Right ventricle myocardium inferior (tissue), 1 donor: ENCODE measurements at places on chromosomes 12 and 14. TPM values are rescaled to one million over a fixed set of nuclear protein-coding genes. Genes with fewer than 3 reads are reported as not detected.

The LRRC43 gene
- 0.70 TPM for total RNA-seq

The CAMKK2 gene
- total RNA-seq: 15.2 TPM

The SYT1 gene
- 0.24 TPM for total RNA-seq

The MAPK1IP1L gene
- 65.0 TPM for total RNA-seq

The TROAP gene
- total RNA-seq: 0.97 TPM

The KRT73 gene
- total RNA-seq: not detected

The RND1 gene
- 0.41 TPM for total RNA-seq

The RPL10L gene
- not detected for total RNA-seq

The CLEC14A gene
- total RNA-seq: 32.0 TPM

The IL31 gene
- total RNA-seq: not detected

The VAMP1 gene
- 4.2 TPM for total RNA-seq

The SRSF9 gene
- total RNA-seq: 40.1 TPM

The FITM1 gene
- 129 TPM for total RNA-seq

The GLIPR1L1 gene
- total RNA-seq: not detected

The TDRD9 gene
- total RNA-seq: 2.5 TPM

The ADCK1 gene
- 8.7 TPM for total RNA-seq

The RASSF8 gene
- 26.2 TPM for total RNA-seq

The PKP2 gene
- 378 TPM for total RNA-seq

The CCDC88C gene
- total RNA-seq: 3.6 TPM

The MUCL1 gene
- total RNA-seq: not detected

The ISM2 gene
- total RNA-seq: not detected

The SRRM4 gene
- 0.43 TPM for total RNA-seq

The CCDC175 gene
- total RNA-seq: not detected

The GRIN2B gene
- not detected for total RNA-seq

The SLC11A2 gene
- 23.7 TPM for total RNA-seq

The HRK gene
- total RNA-seq: 0.11 TPM
